ENCODE measurements at places on chromosomes 1 and 21.

GRCh38 chr1:36857754-36858153, 176.6 kb downstream of the GRIK3 start:
- DNase-seq, result no peak

DNA sequence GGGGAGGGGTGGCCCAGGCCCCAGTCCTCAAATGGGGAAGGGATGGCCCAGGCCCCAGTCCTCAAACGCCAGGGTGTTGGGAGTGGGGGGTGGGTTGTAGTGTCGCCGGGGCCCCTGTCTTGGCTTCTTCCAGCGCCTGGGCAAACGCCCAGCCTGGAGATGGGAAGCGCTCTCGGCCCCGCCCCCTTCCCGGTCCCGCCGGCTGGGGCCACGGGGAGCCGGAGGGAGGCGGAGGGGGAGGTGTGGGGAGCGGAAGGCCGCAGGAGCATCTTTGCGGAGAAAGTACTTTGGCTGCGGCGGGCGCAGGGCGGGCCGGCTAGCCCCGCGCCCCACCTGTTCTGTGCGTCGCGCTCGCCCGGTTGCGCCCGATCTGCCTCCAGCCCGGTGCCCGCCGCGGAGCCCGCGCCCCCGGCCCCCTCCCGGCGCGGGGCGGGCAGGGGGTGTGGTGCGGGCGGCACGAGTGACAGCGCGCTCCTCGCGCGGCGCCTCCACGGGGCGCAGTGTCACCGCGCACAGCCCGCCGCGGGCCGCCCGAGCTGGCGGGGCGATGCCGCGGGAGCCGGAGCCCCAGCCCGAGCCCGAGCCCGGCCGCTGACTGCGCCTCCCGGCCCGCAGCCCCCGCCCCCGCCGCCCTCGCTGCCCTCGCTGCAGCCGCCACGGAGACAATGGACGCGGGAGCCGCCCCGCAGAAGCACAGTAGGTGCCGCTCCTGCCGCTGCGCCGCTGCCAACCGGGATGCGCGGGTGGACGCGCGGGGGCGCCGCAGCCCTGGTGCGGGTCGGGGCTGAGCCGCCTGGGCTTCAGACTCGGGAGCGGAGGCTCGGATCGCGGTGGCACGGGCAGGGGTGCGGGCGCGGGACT, 31.1 kb upstream of the PEX10 start:
- peak; percentile 41 for DNase-seq

GRCh38 chr21:39111931-39112550, 71.2 kb downstream of the PSMG1 start:
- DNase-seq, result no peak

DNA sequence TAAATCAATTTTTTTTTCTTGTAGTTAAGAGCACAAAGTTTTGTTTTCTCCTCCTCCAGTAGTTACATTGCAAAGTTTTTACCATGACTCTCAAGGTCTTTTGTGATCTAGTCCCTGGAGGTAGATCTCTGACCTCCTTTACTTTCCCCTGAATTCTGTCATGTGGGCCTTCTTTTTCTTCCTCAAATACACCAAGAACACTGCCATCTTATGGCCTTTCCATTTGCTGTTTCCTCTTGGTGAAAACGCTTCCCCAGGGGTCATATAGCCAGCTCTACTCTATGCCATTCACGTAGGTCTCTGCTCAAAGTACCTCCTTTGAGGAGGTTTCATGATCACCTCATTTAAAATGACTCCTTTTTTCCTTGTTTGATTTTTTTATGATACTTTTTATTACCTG, 2.7 kb downstream of the DDX20 start:
- no peak for DNase-seq

GRCh38 chr1:53737648-53738204, 1.2 kb downstream of the GLIS1 start:
- no peak for DNase-seq
